ENCODE measurements at places on chromosomes 7 and 10.

DNA sequence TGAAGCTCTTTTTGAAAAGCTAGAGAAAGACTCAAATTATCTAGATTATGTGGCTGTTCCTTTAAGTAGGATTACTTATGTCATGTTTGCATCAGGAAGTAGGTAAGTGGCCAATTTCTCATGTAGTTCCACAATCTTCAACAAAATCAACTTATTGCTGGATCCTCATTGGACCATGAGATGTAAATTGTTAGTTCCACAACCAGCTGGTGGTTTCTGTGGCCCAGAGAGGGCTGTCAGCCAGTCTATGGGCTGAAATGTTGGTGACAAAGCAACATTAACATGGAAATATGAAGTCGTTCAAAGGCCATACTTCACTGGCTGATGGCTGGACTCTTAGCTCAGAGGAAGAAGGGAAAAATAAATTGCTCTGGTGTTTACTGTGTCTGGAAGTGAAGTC, 157.9 kb downstream of the PLXDC2 start:
- no peak for DNase-seq

- DNase-seq: no peak
Measured at GRCh38 chr7:139602143-139602722, 78.7 kb downstream of the CLEC2L start.

GRCh38 chr10:64506963-64507362, 985.8 kb downstream of the REEP3 start:
- DNase-seq: no peak

GRCh38 chr7:138257459-138258196, 181.4 kb downstream of the AKR1D1 start:
- no peak for DNase-seq

DNA sequence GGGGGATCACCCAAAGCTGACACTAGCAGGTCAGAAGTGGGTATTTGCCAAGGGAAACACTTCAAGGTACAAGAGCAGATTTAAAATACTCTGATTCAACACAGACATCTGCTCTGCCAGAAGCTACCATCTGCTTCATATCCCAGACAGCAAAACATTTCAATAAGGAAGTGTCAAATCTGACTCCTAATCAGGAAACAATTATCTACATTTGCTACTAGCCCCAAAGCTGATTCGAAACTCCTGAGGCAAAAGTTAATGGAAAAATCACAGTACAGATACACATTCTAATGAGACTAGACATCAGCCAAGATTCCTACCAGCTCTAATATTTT, 48.9 kb downstream of the PARD3 start:
- no peak for DNase-seq

- DNase-seq: no peak
Measured at GRCh38 chr10:28925121-28925663, 247.9 kb downstream of the BAMBI start.

GRCh38 chr10:26477501-26477900, 39.4 kb downstream of the APBB1IP start:
- DNase-seq: no peak

- DNase-seq: no peak
Measured at GRCh38 chr7:36668080-36668479, 56.2 kb downstream of the AOAH start.

- DNase-seq: no peak
Measured at GRCh38 chr7:132463922-132464321, 112.3 kb downstream of the PLXNA4 start.

- DNase-seq: no peak
Measured at GRCh38 chr7:128271942-128272481, 30.9 kb downstream of the LEP start.

GRCh38 chr10:50417486-50417885, 166.2 kb upstream of the ASAH2 start:
- DNase-seq: no peak

DNA sequence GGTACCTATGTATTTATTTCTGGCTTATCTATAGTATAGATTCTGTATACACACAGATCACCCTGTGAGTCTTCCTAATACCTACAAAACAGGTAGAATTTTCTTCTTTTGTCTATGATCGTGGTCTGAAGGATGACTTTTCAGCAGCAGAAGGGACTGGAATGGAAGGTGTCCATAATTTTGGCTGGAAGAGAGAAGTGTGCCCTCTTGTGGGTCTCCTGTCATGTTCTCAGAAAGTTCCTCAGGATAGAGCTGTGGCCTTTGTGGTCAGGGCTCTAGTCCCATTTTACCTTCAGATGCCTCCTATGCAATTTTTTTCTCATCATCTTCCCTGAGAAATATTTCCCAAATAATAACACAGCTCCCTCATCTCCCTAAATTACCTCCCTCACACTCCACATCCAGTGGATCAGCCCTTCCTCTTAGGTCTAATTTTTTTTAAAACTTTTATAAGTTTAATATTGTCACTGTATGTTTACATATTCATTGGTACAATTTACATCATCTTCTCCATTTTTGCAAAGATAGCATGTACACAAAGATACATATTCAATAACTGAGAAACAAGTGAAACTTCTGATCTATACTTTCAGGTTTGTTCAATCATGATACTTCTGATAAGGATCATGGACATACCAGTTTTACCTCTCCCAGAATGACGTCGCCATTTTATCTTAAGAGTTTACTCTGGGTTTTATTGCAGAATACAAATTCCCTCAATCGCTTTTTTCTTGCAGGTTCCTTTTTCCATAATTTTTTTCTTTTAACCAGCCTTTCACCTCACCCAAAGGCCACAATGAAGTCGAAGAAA, 112.7 kb downstream of the REEP3 start:
- no peak for DNase-seq

- no peak for DNase-seq
Measured at GRCh38 chr7:69358163-69358821, 240.0 kb upstream of the AUTS2 start.

DNA sequence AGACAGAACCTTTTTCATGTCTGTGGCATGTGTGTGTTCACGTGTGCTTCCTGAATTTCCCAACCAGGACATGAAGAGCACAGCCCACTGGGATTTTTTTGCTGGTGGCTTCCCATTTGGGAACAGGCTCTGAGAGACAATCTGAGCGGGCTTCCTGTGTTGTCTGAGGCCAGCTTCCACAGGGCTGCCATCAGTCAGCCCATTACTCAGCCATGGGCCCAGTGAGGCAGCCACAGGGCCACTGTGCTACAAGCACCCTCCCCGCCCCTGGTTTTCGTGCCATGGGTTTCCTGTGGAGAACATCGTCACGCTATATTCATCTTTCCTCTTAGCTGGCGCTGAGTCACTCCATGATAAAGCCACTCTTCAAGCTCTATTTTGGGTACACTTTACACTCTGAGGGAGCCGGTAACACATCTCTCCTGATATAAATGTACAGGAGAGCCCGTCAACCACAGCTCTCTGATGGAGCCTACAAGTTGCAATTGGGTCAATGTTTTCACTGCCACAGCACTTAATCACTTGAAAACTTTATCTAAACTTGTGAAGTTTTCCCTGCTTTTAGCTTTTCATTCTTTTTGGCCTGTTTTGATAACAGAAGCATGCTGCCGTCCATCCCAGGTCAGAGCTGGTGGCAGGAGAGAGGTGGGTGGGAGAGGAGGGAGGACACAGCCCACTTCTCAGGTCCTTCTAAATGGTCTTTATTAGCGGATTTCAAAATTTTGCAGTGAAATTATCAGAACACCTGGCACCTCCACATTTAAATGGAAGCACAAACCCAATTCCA, 96.9 kb downstream of the HIPK2 start:
- DNase-seq: peak; percentile 84

- DNase-seq: no peak
Measured at GRCh38 chr10:131444862-131445461, 133.4 kb upstream of the TCERG1L start.

DNA sequence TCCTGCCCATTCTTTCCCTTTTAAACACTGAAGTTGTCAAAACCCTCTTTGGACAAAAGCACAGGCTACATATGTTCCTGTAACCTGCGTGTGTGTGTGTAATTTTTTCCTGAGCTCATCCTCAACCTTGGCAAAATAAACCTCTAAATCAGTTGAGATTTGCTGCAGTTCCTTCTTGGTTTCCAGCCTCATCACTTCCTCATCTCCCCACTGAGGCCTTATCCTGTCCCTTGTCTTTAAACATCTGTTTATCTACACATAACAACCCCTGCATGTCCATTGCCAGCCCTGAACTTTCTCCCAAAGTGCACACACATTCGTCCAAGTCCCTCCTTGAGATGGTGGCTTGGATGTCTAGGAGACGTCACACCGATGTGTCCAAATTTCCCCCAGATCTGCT, 35.5 kb downstream of the LYZL2 start:
- DNase-seq: no peak

DNA sequence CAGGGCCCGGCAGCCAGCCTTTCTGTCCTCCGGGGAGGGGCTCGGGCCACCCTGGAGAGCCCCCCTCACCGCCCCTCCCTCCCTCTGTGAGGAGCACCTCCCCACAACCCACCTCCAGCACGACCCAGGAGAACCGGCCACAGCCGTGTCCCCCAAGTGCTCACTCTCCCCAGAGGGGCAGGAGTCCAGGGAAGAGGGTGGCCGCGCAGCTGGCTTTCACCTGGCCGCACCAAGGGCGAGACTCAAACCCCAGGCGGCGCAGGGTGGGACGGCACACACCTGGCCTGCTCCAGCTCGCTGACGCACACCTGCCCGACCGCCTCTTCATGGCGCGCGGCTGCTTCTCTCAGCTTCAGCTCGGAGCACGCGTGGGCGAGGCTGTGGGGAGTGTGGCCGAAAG, 73.4 kb downstream of the CFAP46 start:
- no peak for DNase-seq

DNA sequence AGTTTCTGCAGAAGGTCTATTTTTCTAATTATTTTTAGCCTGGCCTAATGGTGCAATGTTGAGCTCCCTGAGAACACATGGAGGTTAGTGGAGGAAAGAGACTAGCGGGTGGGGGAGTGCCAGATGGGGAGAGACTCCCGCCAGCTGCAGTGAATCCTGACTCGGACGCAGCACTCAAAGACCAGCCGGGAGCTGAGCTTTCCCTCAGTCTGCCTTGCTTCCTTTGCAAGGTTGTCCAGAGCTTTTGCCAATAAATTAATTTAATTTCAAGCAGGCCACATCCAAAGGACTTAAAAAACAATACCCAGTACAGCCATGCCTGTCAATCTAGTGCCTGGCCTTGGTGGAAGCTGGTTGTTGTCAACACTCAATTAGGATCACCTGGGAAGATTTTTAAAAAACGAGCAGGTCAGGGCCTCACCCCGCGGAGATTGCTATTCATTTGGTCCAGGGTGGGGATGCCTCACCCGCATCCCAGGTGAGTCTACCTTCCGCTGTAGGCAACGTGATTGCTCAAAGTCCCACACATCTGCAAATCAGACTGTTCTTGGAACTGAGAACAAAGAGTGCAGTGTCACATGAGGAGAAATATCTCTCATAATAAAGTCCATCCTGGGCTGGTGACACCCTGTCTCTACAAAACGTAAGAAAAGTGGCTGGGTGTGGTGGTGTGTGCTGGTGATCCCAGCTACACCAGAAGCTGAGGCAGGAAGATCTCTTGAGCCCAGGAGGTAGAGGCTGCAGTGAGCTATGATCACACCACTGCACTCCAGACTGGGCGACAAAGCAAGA, 4.0 kb downstream of the CLRN3 start:
- no peak for DNase-seq

- no peak for DNase-seq
Measured at GRCh38 chr7:142808802-142809583, 38.2 kb downstream of the PRSS2 start.

DNA sequence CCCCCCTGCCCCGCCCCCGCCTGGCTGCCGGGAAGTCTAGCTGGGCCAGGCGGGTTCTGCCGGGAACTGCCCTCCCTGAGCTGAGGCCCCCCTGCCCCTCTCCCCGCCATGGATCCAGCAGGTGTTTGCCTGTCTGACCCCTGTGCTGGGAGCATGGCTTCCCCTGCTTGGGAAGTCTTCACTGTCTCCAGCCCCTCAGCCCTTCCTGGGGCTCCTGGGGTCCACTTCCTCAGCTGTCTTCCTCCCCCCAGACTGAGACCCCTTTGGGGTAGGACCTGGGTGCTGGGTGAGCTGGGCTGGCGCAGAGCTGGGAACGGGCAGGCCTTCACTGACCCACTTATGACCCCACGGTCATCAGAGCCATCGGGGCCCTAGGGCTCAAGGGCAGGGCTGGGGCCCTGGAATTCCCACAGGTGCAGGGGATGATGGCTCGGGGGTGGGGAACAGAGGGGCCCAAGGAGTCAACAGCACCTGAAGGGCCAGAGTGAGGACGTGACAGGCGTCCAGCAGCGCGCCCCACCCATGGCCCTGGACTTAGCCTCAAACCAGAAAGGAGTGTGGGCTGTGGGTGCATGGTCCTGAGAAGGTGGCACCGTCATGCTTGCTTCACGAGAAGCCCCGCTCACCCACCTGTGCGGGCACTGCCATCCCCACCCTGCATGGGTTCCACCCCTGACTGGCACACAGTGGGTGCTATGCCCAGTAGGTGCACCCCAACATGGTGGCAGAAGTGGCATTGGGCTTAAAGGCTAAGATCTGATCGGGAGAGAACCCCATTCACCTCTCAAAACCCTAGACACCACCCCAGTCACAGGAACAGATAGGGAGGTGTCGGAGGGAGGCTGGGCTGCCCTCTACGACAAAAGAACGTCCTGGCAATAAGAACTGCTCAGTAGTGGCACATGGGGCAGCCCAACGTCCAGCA, 16.2 kb upstream of the TNRC18 start:
- no peak for DNase-seq

DNA sequence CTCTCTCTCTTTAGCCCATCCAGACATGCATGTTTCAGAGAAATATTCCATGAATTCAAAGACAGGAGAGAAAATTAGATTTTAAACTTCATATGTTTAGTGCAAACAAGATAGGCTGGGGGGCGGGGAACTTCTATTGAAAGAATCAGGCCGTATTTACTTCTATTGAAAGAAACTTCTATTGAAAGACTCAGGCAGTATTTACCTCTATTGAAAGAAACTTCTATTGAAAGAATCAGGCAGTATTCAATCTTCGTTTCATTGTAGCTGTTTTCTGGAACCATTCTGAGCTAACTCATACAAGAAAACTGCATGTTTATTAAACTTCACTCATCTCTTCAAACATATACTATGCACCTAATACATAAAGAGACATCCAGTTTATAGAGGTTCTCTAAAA, 123.1 kb downstream of the TYW1B start:
- DNase-seq: no peak

DNA sequence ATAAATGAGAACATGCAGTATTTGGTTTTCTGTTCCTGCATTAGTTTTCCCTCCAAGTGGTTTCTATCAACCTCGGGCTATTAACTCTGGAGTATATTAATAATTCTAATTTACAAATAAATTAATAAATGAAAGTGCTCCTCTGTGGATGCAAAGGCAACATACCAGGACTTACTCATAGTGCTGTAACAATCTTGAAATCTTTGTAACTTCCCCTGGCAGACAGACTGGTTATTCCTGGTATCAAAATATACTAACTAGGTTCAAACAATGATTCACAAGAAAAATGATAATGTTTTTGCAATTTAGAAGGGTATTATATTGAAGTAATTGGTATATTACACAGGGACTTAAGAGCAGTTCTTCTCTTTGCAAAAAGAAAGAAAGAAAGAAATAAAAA, 177.2 kb downstream of the FANK1 start:
- no peak for DNase-seq

Data from HS-5 (cell line).